ENCODE measurements at places on chromosomes 2 and 18.

GRCh38 chr2:223731503-223731902 lies 105.9 kb downstream of the AP1S3 start:
- DNase-seq = no peak

- no peak for DNase-seq
Observed at GRCh38 chr18:51941999-51942398, 398.0 kb upstream of the DCC start.

- DNase-seq = no peak
Observed at GRCh38 chr2:3317277-3317685, 60.3 kb downstream of the EIPR1 start.

DNA sequence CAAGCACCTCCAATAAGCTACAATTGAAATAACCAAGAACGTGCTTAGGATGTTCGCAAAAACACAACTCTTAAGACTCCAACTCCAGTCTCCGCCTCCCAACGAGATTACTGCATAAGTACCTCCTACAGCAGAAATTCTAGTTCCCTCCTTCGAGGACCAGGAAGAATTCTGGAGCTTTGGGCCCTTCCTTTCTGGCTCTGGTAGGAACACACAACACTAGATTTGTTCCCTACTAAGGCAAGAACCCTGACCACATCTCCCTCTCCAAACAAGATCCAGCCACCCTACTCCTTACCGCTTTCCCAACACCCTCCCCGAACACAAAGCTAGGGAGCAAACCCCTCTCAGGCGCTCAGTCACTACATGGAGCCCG lies 721 bp downstream of the ADAM17 start:
- no peak for DNase-seq

GRCh38 chr2:64876137-64876647 lies 113.0 kb upstream of the SLC1A4 start:
- no peak for DNase-seq

DNA sequence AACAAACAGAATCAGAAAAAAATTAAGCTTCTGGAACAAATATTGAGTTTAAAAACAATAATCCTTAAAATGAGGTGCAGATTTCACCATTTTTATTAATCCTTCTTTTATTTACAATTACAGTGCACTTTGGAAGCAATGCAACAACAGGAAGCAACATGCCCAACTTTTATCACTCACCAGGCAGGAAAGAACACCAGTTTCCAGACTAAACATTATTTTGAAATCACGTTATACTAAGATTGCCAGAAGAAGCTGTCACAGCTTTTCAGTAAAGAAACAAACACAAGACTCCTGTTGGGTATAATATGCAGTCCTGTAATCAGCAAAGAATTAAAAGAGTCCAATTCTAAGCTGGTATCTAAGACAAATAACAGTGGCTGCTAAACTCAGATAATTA lies 137.9 kb upstream of the ZC3H15 start:
- no peak for DNase-seq

DNA sequence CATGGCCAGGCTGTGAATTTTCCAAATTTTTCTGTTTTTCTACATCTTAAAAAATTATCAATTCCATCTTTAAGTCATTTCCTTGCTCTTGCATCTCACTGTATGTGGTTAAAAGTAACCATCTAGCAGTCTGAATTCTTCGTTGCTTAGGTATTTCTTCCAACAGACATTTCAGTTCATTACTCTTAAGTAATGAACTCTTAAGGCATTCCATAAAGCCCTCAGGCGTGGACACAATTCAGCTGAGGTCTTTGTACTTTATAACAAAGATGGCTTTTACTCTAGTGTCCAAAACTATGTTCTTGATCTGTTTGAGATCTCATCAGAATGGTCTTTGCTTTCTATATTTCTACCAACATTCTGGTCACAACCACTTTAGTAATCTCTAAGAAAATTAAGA lies 253.9 kb upstream of the GCFC2 start:
- no peak for DNase-seq

- DNase-seq = no peak
Observed at GRCh38 chr2:167049659-167050058, 161.4 kb downstream of the XIRP2 start.

All from glomerular endothelial cell (primary cell).